ENCODE measurements at places on chromosomes 7 and 10. TPM values are rescaled to one million over a fixed set of nuclear protein-coding genes. Genes with fewer than 3 reads are reported as not detected.

- DNase-seq, result no peak
- H3K4me1 ChIP-seq, result no peaks in the 10 kb centered on the region
- H3K27ac ChIP-seq, result no peak overlapping the region
- H3K27me3 ChIP-seq, result no peaks in the 10 kb centered on the region
- H3K36me3 ChIP-seq, result no peaks in the 10 kb centered on the region
These were observed 157.5 kb upstream of the MGMT start for GRCh38 chr10:129309565-129309964.

DNA sequence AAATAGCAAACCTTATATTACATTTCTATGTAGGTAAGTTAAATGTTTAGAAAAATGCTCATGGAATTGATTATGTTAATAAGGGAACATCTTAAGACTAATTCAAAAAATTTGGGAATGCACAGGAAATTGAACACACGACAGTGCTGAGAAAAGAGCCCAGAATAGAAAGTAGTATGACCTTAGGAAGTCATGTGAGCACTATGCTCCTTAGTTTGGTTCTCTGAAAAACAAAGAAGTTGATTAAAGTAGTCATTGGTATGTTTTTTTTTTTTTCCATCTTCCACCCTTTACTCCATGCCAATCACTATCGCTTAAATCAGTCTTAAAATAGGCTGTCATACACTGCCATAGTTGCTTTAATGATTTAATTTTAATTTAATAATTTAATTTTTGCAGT, 242.9 kb downstream of the ANKRD7 start:
- no peak for DNase-seq
- H3K36me3 ChIP-seq, result no peaks in the 10 kb centered on the region
- H3K4me3 ChIP-seq, result no peak overlapping the region
- H3K27ac ChIP-seq, result no peak overlapping the region
- H3K4me1 ChIP-seq, result no peaks in the 10 kb centered on the region

DNA sequence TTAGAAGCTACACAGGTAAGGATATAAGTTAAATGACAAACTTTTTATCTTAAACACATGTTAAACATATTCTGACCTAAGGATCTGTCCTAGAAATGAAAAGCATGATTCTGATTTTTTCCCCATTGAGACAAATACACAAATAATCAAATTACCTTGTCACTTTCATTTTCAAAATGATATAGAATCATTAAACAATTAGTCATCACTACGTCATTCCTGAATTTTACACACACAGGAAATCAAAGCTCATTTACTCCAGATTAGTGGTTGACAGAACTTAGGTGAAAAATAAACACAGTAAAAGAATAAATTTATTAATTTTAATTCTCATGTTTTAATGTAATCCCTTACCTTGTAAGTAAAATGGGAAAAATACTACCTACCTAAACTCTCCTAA, 89.0 kb downstream of the AASS start:
- no peak overlapping the region for H3K27ac ChIP-seq
- no peaks in the 10 kb centered on the region for H3K36me3 ChIP-seq

GRCh38 chr7:74129887-74130286, 44.3 kb upstream of the EIF4H start:
- H3K36me3 ChIP-seq, result no peaks in the 10 kb centered on the region
- H3K4me1 ChIP-seq, result no peaks in the 10 kb centered on the region
- no peak overlapping the region for H3K27ac ChIP-seq
- H3K4me3 ChIP-seq, result no peak overlapping the region
- no peaks in the 10 kb centered on the region for H3K27me3 ChIP-seq
- no peak for DNase-seq

- no peaks in the 10 kb centered on the region for H3K36me3 ChIP-seq
- H3K27ac ChIP-seq, result no peak overlapping the region
- H3K4me1 ChIP-seq, result no peaks in the 10 kb centered on the region
- no peak overlapping the region for H3K4me3 ChIP-seq
- no peaks in the 10 kb centered on the region for H3K27me3 ChIP-seq
These were observed 4.9 kb upstream of the UPK3B start for GRCh38 chr7:76505168-76506080.

DNA sequence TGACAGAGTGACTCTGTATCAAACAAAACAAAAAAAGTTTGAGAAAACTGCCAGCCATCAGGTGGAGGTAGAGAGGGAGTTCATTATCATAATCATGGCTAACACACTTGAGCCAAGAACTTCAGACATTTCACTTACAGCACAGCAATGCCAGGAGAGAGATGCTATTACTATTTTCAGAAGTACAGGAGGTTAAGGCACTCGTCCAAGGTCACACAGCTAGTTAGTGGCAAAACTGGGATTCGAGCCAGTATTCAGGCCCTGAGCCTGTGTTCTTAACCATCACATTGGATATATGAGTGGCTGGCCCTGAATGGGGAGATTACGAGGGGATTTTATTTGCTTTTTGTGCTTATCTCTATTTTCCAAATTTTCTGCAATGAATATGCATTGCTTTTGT, 24.8 kb upstream of the UNC5B start:
- peaks cover 2% of the 10 kb centered on the region for H3K4me1 ChIP-seq
- H3K4me3 ChIP-seq, result no peak overlapping the region
- DNase-seq, result no peak
- no peak overlapping the region for H3K27ac ChIP-seq
- no peaks in the 10 kb centered on the region for H3K36me3 ChIP-seq

GRCh38 chr7:97018791-97019531, 5.7 kb downstream of the DLX5 start:
- DNase-seq, result no peak
- no peak overlapping the region for H3K27ac ChIP-seq
- no peaks in the 10 kb centered on the region for H3K36me3 ChIP-seq
- H3K27me3 ChIP-seq, result peaks cover 85% of the 10 kb centered on the region
- H3K4me1 ChIP-seq, result peaks cover 3% of the 10 kb centered on the region
- H3K4me3 ChIP-seq, result no peak overlapping the region

DNA sequence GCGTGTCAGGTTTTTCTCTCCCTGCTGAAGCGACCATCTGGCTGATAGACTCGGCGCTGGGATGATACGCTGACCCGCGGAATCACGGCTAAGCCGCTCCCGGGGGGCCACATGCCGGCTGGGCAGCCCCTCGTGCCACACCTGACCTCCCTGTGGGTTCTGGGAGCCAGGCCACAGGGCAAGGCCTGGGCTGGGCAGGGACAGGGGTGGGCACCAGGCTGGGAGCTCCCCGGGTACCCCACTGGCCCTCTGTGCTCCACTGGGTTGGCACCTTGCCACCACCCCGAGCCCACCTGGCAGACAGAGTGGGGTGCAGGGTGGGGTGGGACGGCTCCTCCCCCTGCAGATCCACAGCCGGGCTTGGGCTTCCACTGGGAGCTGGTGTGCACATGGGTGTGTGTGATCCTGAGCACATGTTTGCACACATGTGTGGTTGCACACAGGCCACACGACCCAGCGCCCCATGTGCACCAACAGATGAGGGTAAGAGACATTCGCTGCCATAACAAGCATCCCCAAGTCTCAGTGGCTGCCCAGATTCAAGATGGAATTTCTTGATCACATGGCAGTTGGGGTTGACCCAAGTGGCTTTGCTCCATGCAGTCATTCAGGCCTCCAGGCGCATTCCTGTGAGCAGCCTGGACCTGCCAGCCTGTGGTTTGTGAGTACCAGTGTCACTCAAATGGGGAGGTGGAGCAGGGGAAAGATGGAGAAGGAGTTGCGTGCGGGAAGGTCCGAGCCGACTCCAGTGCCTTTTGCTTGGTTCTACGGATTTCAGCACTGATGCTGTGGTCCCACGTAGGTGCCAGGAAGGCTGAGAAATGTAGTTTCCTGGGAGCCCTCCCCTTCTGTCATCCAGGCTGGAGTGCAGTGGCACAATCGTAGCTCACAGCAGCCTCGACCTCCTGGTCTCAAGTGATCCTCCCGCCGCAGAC, 79.7 kb downstream of the UNCX start:
- no peaks in the 10 kb centered on the region for H3K27me3 ChIP-seq
- no peak overlapping the region for H3K27ac ChIP-seq
- DNase-seq, result no peak
- no peaks in the 10 kb centered on the region for H3K4me1 ChIP-seq
- H3K4me3 ChIP-seq, result no peak overlapping the region

GRCh38 chr10:125060826-125061556, 99.4 kb downstream of the CTBP2 start:
- H3K4me1 ChIP-seq, result peaks cover 24% of the 10 kb centered on the region
- no peak overlapping the region for H3K4me3 ChIP-seq
- H3K27ac ChIP-seq, result peak overlapping the region; percentile 90
- DNase-seq, result peak; percentile 83

DNA sequence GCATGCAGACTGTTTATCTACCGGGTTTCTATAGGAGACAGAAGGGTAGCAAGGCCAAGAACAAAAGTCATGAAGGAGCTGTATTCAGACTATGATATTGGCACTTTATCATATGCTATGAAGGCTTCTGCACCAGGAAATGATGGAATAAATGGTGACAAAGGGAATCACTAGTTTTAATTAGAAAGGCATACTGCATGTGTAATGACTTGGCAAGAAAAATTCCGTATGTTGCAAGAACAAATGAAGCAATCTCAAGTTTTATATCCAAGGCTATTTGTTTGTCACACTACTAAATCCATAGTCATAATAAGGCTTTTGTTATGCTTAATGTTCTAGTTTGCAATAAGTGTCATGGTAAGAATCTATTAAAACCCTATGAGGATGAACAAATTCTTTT, 230.9 kb downstream of the ZEB1 start:
- H3K36me3 ChIP-seq, result no peaks in the 10 kb centered on the region
- no peak for DNase-seq
- no peak overlapping the region for H3K4me3 ChIP-seq

DNA sequence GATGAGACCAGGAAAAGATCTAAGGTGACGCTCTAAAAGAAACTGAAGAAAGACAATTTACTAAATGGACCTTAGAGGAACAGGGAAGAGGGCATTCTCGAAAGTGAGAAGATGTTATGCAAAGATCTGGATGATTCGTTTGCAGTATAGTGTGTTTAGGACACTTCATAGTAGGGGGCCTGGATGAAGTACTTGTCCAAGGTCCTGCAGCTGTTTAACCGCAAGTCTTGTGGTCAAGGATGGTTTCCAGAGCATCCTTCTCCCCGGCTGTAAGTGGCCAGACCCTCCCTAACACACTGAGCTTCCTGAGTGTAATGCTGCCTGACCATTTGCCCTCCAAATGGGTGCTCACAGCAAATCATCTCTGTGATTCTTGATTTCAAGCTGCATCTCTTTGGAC, 101.6 kb downstream of the XPNPEP1 start:
- H3K27ac ChIP-seq, result no peak overlapping the region
- no peaks in the 10 kb centered on the region for H3K27me3 ChIP-seq
- no peaks in the 10 kb centered on the region for H3K4me1 ChIP-seq

GRCh38 chr7:78895393-78895792, 558.1 kb downstream of the MAGI2 start:
- H3K4me1 ChIP-seq, result no peaks in the 10 kb centered on the region
- H3K27me3 ChIP-seq, result no peaks in the 10 kb centered on the region
- H3K4me3 ChIP-seq, result no peak overlapping the region
- no peaks in the 10 kb centered on the region for H3K36me3 ChIP-seq

DNA sequence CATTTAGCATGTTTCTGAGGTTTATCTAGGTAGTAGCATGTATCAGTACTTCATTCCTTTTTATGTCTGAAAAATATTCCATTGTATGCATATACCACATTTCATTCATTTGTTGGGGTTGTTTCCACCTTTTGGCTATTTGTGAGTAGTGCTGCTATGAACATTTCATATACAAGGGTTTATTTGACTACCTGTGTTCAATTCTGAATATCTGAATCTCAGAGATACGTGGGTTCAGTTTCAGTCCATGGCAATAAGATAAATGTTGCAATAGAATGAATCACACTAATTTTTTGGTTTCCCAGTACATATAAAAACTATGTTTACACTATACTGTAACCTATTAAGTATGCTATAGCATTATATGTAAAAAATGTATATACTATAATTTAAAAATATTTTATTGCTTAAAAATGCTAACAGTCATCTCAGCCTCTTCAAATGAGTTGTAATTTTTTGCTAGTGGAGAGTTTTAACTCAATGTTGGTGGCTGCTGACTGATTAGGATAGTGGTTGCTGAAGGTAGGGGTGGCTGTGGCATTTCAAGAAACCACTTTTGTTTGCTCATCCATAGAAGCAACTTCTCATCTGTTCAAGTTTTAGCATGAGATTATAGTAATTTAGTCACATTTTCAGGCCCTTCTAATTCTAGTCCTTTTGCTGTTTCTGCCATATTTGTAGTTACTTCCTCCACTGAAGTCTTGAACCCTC, 13.9 kb downstream of the PLEKHA1 start:
- H3K27me3 ChIP-seq, result no peaks in the 10 kb centered on the region
- no peak overlapping the region for H3K4me3 ChIP-seq
- no peak overlapping the region for H3K27ac ChIP-seq
- H3K4me1 ChIP-seq, result no peaks in the 10 kb centered on the region
- H3K36me3 ChIP-seq, result no peaks in the 10 kb centered on the region

DNA sequence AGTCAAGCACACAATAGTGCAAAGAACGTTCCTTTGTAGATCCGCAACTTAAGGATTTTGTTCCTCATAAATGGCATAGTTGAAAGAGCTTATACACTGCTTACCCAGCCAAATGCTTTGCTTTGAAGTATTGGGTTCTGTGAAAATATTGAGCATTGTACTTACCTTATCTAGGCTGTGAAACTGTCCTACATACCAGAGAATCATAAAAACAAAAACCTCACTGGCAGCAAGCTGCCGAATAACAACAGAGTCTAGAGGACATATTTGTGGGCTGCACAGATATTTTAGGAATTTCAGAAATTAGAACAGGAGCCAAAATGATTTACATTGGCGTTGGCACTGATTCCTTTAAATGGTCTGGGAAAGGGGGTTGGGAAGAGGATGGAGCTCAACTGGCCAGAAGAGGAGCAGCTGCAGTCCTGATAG, 174.8 kb downstream of the RTKN2 start:
- H3K27ac ChIP-seq, result peak overlapping the region; percentile 78
- H3K4me1 ChIP-seq, result peaks cover 13% of the 10 kb centered on the region
- no peak overlapping the region for H3K4me3 ChIP-seq
- H3K36me3 ChIP-seq, result peaks cover 9% of the 10 kb centered on the region

DNA sequence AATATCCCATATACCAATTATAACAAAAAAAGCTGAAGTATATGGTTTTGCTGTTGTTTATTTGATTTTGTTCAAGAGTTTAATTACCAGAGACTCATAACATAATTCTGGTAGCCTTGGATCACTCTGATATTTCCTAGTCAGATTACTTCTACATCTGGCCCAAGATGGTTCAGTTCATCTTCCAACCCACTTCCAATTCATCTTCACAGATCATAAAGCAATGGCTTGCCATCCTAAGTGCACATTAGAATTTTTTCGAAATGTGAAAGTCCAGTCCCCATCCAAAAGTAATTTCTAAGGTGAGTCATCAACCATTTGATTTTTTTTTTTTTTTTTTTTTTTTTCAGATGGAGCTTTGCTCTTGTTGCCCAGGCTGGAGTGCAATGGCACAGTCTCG, 8.0 kb upstream of the HIBADH start:
- no peak overlapping the region for H3K27ac ChIP-seq
- no peaks in the 10 kb centered on the region for H3K36me3 ChIP-seq
- no peaks in the 10 kb centered on the region for H3K4me1 ChIP-seq
- DNase-seq, result no peak

- peaks cover 2% of the 10 kb centered on the region for H3K4me1 ChIP-seq
- no peaks in the 10 kb centered on the region for H3K27me3 ChIP-seq
- no peaks in the 10 kb centered on the region for H3K36me3 ChIP-seq
- H3K27ac ChIP-seq, result no peak overlapping the region
- no peak overlapping the region for H3K4me3 ChIP-seq
- no peak for DNase-seq
These were observed 109.5 kb downstream of the PARP12 start for GRCh38 chr7:139953229-139953628.

Gene PRLHR
- polyA plus RNA-seq, result not detected

Gene FGF8
- polyA plus RNA-seq, result not detected

Gene PVRIG
- not detected for polyA plus RNA-seq

Gene PARP12
- polyA plus RNA-seq, result 15.2 TPM

Gene ARHGAP22
- 0.62 TPM for polyA plus RNA-seq

Gene SSC4D
- polyA plus RNA-seq, result 12.9 TPM

Data from kidney (tissue), 22 donors.